ENCODE measurements at places on chromosomes 3 and 15.

DNA sequence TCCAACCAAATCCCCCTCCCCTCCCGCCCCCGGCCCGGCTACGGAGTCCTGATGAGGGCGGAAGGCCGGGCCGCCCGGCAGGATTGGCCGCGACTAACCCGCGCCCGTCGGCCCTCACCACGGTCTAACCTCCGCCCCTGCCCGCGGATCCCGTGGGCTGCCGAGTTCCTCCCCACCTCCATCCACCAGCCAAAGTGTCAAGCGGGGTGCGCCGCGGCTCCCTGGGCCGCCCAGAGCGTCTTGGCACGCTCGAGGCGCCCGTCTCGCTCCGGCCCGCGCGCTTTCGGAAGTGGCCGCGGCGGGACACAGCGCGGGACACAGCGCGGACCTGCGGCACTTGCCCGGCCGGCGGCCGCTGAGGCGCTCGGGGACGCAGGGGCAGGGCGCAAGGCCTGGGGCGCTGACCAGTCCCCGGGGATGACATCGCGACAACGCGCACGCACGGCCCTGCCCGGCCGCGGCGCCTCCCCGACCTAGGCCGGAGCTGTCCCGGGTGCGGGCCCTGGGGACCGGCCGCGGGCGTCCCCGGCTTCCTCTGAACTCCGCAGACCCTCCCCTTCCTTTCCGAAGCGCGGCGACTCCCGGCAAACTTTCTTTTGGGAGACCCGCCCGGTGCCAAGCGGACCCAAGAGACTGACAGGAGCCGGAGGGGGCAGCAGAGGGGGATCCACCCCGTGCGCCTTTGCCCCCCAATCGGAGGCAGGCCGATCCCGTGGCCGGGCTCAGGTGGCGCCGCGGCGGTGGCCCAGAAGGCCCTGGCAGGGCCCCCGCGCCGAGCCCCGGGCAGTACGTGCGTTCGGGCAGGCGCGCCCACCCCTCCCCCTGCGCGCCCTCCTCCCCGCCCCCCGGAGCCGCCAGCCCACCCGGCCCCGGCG, 112.8 kb upstream of the ICE2 start:
- DNase-seq, result no peak

DNA sequence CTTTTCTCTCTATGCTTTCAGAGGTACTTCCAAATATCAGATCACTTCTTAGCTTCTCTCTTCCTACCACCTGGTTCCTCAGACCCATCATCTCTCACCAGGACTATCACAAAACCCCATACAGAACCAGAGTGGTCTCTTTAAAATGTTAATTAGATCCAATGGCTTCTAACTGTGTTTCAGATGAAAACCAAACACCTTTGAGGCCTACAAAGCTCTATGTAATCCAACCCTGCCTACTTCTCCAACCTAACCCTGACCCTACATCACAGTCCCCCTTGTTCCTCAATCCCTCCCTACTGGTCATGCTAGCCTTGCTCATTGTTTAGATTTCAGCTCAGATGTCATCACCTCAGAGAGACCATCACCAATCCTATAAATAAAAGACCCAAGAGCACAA, 34.8 kb downstream of the SUMF1 start:
- no peak for DNase-seq

GRCh38 chr15:39432026-39432425, 148.9 kb upstream of the THBS1 start:
- DNase-seq, result no peak

DNA sequence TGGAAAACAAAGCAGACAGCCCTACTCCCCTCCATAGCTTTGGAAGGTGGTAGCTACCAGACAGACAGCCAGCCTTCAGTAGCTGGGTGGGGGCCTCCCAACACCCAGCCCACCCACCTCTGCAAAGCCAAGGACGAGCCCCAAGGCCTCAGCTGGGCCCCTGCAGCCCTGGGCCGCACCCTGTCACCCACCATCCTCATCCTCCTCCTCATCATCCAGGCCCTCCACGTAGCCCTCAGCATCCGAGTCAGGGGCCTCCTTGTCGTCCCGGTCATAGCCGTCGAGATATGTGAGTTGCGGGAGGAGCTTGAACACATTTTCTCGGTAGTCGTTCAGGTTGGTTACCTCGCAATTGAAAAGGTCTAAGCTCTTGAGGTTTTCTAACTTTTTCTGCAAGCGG, 36.5 kb downstream of the ANP32A start:
- DNase-seq, result no peak

- DNase-seq, result no peak
Measured at GRCh38 chr3:48709051-48709461, 8.0 kb downstream of the IP6K2 start.

DNA sequence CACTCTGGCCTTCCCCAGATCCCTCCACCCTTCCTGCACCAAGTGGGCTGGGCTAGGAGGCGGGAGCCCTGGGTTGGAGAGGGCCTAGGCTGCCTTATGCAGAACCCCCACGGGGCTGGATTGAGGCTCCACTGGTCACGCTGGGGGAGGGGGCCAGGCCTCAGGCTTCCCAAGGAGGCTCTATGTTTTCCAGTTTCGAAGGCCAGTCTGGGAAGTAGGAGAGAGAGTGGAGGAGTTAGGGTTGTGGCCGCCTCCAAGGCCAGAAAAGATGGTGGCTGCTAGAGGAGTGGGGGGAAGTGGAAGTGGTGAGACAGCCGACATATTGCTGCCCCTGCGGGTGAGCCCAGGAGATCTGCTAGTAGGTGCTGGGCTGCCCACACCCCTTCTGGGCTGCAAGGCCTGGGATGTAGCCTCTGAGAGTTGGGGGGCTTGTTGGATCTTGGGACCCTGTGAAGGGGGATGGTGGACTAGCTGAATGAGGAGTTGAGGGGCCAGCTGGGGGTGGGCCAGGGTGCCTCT, 1.2 kb downstream of the GNAI2 start:
- no peak for DNase-seq

DNA sequence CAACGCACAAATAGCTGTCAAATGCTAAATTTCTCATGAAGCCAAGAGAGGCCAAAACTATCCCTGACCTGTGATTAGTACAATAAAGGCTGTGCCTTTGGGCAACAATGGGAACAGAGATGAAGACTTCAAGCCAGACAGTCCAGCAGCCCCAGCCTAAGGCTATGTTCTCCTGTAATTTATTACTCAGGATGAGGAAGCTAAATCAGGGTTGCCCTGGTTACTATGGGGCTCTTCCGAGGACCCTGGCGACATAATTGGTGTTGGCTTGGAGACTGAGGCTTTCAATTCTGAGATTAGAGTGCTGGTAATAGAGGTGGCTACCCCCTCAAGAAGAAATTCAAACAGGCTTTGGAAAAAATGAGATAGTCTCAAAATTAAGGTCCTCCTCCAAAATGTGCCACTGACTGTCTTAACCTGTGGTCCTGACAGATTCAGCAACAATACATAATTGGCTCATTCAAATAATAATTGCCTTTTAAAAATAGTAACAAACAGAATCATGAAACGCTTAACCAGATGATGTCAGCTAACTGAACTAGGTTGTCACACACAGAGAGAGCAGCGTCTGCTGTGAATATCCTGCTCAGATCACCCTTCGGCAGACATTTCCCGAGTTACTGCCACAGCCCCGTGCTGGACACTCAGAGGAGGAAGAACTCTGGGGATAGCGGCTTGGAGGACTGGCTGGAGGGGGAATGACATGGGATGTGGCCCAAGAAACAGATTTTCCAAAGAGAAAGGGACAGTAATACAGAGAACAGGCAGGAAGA, 43.0 kb downstream of the NSMCE3 start:
- DNase-seq, result no peak

- DNase-seq, result no peak
Measured at GRCh38 chr3:27545061-27545460, 60.9 kb upstream of the SLC4A7 start.
